ENCODE measurements at places on chromosomes 1 and 21. TPM values are rescaled to one million over a fixed set of nuclear protein-coding genes. Genes with fewer than 3 reads are reported as not detected.
A peak's percentile ranks its signal among the peaks of the same experiment; 100 is the strongest.

The C1orf115 gene
- total RNA-seq, result 10.8 TPM

The PLA2G2C gene
- total RNA-seq, result 0.47 TPM

The ITLN1 gene
- 2.3 TPM for total RNA-seq

The FAAH gene
- 55.8 TPM for total RNA-seq

The RORC gene
- 55.4 TPM for total RNA-seq

The CLCA4 gene
- 0.63 TPM for total RNA-seq

The A3GALT2 gene
- 1.7 TPM for total RNA-seq

The ABCG1 gene
- total RNA-seq, result 4.6 TPM

GRCh38 chr1:41152622-41153044 lies 89.5 kb downstream of the SCMH1 start:
- no peak for DNase-seq

GRCh38 chr1:171794085-171794484 lies 12.6 kb downstream of the METTL13 start:
- no peak for DNase-seq

DNA sequence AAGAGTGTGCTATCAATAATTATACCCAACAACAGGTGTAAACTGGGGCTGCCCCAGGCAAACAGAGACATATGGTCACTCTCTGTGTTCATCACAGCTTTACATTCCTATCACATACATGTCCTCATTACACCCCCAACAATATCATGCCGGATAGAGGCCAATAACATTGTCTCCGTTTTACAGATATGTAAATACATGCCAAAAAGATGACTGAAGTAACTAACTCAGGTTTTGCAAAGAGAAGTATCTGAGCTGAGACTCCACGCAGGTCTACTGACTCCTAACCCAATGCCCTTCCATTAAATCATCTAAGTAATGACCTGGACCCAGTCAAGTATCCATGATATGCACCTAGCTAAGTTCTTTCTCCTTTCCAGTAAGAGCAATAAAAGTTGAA lies 55.0 kb downstream of the JAK1 start:
- no peak for DNase-seq

DNA sequence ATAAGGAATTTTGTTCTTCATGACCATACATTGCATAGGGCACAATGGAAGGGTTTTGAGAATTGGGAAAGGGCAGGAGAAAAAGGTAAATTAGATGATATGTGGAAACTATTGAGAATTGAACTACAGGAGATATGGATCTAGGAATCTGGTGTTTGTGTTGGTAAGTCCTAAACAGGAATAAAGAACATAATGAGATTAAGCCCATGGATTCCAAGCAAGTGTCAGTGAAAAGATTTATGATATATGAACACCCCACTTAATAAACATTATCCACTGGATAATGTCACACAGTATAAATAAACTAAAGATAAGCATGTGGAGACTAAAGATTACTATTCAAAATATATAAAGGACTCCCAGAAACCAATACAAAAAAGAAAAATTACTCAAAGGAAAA lies 98.2 kb downstream of the TNFSF18 start:
- no peak for DNase-seq

- peak; percentile 68 for DNase-seq
Observed at GRCh38 chr1:59150577-59151386, 146.1 kb upstream of the FGGY start.

DNA sequence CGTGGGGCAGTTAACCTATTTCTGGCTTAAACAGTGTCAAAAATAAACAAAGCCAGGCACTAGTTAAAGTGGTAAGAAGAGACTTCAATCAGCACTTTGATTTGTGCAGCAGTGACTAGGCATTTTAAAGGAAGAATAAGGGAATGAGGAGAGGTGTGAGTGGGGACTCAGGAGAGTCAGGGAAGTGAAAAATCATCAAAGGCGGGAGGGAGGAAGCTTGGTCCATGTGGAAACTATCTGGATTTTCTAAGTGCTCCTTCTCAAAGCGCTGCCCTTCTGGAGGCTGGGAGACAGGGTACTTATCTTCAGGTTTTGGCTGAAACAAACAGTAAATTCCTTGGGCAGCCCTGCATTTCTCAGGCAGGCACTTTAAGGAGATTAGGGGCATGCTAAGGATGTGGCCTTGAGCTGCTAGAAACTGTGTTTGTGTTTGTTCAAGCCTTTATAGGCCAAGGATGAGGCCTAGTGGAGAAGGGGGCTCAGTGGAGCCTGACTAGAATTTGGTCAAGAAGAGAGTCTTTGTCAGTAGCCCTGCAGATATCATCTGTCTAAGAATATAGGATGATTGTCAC lies 486.5 kb downstream of the SIPA1L2 start:
- no peak for DNase-seq

DNA sequence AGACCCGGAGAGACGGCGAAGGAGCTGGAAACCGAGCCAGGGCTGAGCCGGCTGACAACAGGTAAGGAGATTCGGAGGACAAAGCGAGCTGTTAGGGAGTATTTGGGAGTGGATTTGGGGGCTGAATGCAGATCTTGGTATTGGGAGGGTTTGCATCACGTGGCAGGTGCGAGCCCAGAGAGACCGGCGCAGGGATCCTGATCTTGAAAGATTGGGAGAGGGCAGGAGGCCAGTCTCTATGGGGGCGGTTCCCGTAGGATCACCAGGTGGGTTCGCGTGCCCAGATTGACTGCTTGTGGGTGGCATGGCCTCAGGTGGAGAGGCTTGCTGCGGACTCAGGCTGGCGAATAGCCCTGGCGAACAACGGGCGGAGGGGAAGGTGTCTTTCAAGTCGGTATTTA lies 204 bp downstream of the CIART start:
- DNase-seq, result no peak

DNA sequence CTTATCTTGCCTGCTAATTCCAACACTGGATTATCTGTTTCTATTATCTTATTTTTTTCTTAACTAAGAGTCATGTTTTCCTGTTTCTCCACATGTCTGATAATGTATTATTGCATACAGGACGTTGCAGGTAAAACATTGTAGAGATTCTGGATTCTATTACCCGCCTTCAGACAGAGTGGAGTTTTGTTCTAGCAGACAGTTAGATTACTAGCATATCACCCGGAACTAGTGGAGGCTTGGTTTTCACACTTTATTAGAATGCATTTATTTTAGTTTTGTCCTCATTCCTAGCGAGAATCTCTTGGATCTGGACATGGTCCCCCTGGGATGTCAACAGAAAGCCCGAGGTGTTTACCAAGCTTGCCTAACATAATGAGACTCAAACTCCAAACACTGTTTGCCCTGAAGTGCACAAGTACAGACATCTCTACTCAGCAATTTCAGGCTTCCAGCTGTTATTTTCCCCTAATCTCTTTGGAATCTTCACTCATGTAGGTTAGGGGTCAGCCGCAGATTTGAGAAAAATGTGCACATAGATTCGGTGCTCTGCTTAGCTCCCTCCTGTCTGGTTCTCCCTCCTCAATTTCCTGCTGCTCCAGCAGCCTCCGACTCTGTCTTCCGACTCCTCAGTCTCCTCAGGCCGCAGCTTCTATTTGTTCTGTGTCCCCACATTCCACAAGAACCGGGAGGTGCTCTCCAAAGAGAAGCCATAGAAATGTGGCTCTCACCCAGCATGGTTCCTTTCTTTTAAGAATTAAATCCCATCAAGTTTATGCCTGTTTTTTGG lies 36.8 kb upstream of the PTPRF start:
- DNase-seq, result no peak

- DNase-seq, result no peak
Observed at GRCh38 chr1:191348328-191348727, 809.9 kb upstream of the RGS18 start.

DNA sequence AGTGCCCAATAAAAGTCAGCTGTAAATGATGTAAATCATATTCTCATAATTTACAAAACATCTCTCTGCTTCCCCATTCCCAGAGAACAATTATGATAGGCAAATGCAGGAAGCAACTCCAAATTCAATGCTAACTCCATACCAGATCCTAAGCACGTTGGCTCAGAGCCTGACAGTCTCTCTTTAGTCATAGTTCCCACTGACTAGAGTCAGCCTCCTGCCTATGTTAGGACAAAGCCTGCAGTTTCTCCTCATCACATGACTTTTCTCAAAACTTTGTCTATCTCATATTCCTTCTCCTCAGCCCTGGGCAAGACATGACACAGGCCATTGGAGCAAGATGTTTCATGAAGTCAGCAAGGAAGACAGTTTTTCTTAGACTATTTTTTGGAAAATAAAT lies 101.5 kb upstream of the COL24A1 start:
- DNase-seq, result no peak

GRCh38 chr1:167294528-167294927 lies 73.8 kb downstream of the POU2F1 start:
- no peak for DNase-seq
